Activated naive CD4-positive, alpha-beta T cell treated with anti-CD3 and anti-CD28 coated beads for 36 hours (primary cell): ENCODE measurements at places on chromosomes 5 and 9.

GRCh38 chr5:123701511-123702200 is 189.7 kb downstream of the CSNK1G3 start:
- H3K27ac ChIP-seq: no peak overlapping the region
- H3K4me3 ChIP-seq: no peak overlapping the region
- no peaks in the 10 kb centered on the region for H3K27me3 ChIP-seq
- no peaks in the 10 kb centered on the region for H3K4me1 ChIP-seq
- DNase-seq: no peak
- H3K36me3 ChIP-seq: no peaks in the 10 kb centered on the region

GRCh38 chr5:171855798-171856763 is 70.5 kb downstream of the SMIM23 start:
- H3K36me3 ChIP-seq: peaks cover 2% of the 10 kb centered on the region
- peaks cover 13% of the 10 kb centered on the region for H3K4me1 ChIP-seq
- no peak overlapping the region for H3K27ac ChIP-seq
- no peaks in the 10 kb centered on the region for H3K27me3 ChIP-seq
- DNase-seq: no peak

DNA sequence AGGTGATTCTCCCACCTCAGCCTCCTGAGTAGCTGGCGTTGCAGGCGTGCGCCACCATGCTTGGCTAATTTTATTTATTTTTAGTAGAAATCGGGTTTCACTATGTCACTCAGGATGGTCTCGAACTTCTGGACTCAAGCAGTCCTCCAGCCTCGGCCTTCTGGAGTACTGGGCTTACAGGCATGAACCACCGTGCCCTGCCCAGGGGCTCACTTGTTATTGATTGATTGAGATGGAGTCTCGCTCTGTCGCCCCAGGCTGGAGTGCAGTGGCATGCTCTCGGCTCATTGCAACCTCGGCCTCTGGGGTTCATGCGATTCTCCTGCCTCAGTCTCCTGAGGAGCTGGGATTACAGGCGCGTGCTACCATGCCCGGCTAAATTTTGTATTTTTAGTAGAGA is 1.6 kb downstream of the HSPA4 start:
- H3K27me3 ChIP-seq: no peaks in the 10 kb centered on the region
- DNase-seq: no peak
- H3K4me3 ChIP-seq: peak overlapping the region; percentile 98
- no peak overlapping the region for H3K27ac ChIP-seq

DNA sequence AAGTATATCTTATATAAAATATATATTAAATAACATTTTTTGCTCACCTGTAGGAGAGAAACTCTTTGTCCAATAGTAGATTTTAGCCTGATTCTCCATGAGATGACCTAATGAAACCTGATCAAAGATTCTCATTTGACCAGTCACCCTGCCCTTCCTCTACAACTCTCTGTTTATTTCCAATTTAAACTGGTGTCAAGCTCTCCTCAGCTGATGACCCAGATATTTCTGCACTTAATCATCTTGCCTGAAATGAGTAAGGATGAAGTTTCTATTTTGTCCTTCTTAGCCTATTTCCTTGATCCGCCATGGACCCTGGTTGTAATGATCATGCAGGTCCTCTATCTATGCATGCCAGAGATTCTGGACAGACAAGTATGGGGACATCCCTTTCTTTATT is 179.3 kb upstream of the FGF10 start:
- H3K27me3 ChIP-seq: no peaks in the 10 kb centered on the region
- no peaks in the 10 kb centered on the region for H3K36me3 ChIP-seq
- no peaks in the 10 kb centered on the region for H3K4me1 ChIP-seq
- no peak overlapping the region for H3K4me3 ChIP-seq

DNA sequence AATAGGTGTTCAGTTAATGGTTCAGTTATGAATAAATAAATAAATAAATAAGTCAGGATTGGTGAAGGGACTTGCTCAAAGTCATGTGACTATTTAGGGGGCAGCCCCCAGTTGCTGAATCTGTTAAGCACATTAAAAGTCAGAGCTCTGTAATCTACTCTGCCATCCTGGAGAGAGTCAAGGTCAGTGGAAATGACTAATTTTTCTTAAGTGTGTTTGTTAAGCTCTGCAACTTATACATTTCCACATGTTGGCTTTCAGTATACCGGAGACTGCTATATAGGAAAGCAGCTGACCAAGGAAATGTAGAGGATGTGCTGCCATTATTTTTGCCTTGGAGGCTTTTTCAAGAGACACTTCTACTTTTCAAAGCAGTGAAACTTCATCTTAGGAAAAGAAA is 57.9 kb downstream of the KIAA1958 start:
- H3K27me3 ChIP-seq: no peaks in the 10 kb centered on the region
- peaks cover 16% of the 10 kb centered on the region for H3K4me1 ChIP-seq
- H3K4me3 ChIP-seq: no peak overlapping the region
- H3K27ac ChIP-seq: no peak overlapping the region
- H3K36me3 ChIP-seq: no peaks in the 10 kb centered on the region

DNA sequence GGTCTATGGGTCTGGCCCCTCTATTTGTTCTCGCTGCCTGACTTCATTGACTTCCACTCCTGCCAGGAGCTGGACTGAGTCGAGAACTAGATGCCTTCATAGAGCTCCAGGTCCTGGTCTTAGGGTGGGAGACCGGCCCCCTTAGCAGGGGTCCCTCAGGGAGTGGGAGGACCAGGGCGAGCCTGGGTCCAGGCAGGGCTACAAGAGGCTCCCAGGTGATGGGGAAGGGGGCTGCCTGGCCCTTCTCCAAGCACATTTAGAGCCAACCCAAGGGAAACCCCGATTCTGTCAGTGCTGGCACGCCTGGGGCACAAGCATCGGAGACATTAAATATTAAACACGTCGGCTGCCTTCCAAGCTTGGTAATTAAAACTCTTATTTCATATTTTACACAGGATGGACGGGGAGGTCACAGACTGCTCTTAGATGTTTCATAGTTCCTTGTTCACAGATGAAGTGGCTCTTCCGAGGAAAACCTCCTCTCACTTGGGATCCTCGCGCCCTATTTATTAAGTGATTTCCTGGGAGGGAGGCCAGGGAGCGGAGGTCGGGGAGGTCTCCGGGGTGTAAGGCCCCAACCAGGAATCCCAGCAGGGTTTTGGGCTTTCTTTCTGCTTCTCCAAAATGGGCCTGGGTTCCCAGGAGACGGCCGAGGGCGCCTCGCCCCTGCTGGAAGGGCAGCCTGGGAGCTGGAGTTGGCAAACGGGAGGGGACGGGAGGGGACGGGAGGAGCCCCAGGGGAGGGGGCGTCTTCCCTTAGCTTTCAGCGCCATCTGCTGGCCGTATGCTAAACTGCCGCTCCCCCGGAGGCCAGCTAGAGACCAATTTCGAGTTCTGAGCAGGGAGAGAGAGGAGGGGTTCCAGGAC is 23.4 kb upstream of the ZBTB43 start:
- H3K36me3 ChIP-seq: no peaks in the 10 kb centered on the region
- H3K4me1 ChIP-seq: no peaks in the 10 kb centered on the region
- no peak overlapping the region for H3K4me3 ChIP-seq
- peaks cover 13% of the 10 kb centered on the region for H3K27me3 ChIP-seq
- peak; percentile 87 for DNase-seq
- H3K27ac ChIP-seq: no peak overlapping the region

- no peaks in the 10 kb centered on the region for H3K4me1 ChIP-seq
- H3K4me3 ChIP-seq: no peak overlapping the region
- H3K27me3 ChIP-seq: no peaks in the 10 kb centered on the region
Observed at GRCh38 chr9:26669701-26670670, 222.6 kb downstream of the CAAP1 start.

GRCh38 chr9:6628704-6629103 is 16.8 kb downstream of the GLDC start:
- H3K36me3 ChIP-seq: no peaks in the 10 kb centered on the region
- no peaks in the 10 kb centered on the region for H3K4me1 ChIP-seq
- peaks cover 7% of the 10 kb centered on the region for H3K27me3 ChIP-seq
- H3K27ac ChIP-seq: no peak overlapping the region
- H3K4me3 ChIP-seq: no peak overlapping the region

GRCh38 chr5:14102666-14103065 is 40.5 kb upstream of the TRIO start:
- H3K4me3 ChIP-seq: no peak overlapping the region
- no peak for DNase-seq
- H3K27ac ChIP-seq: no peak overlapping the region
- no peaks in the 10 kb centered on the region for H3K4me1 ChIP-seq
- peaks cover 16% of the 10 kb centered on the region for H3K27me3 ChIP-seq
- H3K36me3 ChIP-seq: no peaks in the 10 kb centered on the region

DNA sequence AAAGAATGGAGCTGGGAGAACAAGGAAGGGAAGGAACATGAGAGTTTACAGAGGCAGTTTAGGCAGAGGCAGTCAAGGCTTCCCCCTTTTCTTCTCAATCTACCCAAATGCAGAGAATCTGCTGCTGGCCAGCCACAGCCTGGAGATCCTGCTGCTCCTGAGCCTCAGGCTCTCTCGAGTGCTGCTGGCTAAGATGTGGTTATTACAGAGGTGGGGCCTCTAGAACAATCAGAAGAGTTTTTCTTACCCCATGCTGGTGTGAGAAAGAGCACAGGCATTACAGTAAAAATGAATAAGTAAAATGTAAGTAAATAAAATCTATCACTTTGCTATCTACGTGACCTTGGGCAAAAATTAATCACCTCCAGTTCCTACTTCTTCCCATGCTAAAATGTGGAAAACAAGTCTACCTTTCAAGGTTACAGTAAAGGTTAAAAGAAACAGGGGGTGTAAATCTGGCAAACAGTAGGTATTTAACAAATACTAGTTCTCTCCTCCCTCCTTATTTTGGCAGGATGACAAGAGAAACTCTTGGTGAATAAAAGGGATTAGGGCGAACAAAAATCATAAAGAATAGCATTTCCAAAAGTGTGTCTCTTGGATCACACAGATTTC is 31.1 kb downstream of the FBXW11 start:
- no peak overlapping the region for H3K4me3 ChIP-seq
- no peak overlapping the region for H3K27ac ChIP-seq
- H3K36me3 ChIP-seq: peaks cover 31% of the 10 kb centered on the region
- H3K4me1 ChIP-seq: peaks cover 61% of the 10 kb centered on the region

DNA sequence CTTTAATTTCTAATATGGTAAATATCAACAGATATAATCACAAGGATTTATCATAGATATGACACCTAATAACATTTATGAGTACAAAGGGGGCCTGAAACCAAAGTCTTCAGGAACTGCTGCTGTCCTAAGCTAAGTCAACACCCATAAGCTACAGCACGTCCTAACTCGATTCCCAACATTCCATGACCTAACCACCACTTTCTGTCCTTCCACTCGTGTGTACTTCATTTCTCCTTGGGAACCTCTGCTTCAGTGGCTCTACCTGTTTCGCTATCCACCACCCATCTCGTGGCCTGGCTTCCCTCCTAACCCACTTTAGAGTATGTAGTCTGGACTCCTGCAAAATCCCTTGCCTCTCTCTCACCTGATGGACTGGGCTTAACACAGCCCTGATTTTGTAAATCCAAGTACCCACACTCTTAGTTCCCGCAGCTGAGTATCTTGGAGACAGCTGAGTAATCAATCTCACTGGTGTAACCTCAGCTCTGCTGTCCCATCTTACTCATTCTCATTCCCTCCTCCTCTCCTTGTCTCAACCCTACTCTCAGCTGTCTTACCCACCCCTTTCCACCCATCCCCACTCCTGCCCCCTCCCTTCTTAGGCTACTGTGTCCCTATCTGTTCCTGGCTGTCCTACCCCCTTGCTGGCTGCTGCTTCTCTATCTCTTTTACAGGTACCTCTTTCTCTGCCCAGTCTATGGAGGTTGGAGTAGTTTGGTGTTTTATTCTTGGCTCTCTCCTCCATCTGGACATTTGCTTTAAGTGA is 101.8 kb downstream of the MAST4 start:
- H3K27me3 ChIP-seq: peaks cover 21% of the 10 kb centered on the region
- no peak overlapping the region for H3K4me3 ChIP-seq
- H3K4me1 ChIP-seq: no peaks in the 10 kb centered on the region
- H3K27ac ChIP-seq: no peak overlapping the region
- DNase-seq: no peak

DNA sequence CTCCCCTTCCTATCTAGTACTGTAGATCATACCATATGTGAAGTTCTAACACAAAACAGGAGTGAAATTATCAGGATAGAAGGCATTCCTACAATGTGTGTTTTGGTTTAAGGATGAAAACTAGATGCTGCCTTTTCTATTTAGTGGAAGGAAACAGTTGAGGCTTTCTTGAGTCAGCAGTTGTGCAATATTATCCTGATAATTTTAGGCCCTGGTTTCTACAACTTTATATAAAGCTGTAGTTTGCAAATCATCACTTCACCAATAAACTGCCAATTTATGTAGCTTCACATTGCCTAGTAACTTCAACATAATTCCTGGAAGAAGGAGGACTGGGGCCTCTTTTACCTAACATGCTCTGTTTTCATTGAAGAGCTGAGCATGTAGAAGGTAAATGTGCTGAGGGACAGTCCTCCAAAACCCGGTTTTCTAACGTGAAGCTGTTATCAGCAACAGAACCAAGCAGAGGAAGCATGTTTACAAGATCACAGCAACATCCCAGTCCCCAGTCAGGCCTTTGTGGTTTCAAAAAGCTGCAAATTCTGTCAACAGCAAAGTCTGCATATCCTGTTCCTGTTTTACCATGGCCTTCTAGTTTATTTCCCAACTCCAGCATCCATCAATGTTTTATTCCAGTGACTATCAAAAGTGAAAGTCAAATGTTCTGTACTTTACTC is 513.4 kb upstream of the MEF2C start:
- DNase-seq: no peak
- H3K27ac ChIP-seq: no peak overlapping the region
- no peaks in the 10 kb centered on the region for H3K36me3 ChIP-seq
